ENCODE measurements at places on chromosomes 3 and 15.

- DNase-seq = no peak
Observed at GRCh38 chr15:38002883-38003477, 68.5 kb downstream of the TMCO5A start.

GRCh38 chr3:32392536-32393302 is 1.1 kb downstream of the CMTM7 start:
- peak; percentile 67 for DNase-seq

GRCh38 chr3:38721207-38721772 is 71.8 kb upstream of the SCN5A start:
- DNase-seq = no peak

GRCh38 chr3:142081178-142081577 is 68.2 kb downstream of the TFDP2 start:
- no peak for DNase-seq

- no peak for DNase-seq
Observed at GRCh38 chr3:54986294-54986693, 58.4 kb upstream of the LRTM1 start.

GRCh38 chr3:145224886-145225285 is 936.1 kb downstream of the PLOD2 start:
- no peak for DNase-seq

GRCh38 chr3:177665122-177665808 is 468.0 kb upstream of the TBL1XR1 start:
- no peak for DNase-seq

DNA sequence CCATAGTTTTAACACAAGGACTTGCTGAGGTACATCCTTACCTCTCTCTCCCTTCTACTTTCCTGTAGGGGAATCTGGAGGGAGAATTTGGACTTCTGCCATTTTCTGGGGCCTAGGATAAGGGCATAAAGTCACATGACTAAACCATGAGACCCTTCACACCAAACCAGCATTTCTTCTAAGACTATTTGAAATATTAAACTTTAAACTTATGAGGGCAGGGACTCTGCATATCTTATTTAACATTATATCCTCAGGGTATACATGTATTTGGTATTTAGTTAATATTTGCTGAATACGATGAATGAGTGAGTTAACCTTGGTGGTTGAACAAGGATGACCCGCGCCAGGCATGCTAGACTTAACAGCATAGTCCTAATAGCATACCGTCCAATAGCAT is 63.4 kb downstream of the USP13 start:
- no peak for DNase-seq

DNA sequence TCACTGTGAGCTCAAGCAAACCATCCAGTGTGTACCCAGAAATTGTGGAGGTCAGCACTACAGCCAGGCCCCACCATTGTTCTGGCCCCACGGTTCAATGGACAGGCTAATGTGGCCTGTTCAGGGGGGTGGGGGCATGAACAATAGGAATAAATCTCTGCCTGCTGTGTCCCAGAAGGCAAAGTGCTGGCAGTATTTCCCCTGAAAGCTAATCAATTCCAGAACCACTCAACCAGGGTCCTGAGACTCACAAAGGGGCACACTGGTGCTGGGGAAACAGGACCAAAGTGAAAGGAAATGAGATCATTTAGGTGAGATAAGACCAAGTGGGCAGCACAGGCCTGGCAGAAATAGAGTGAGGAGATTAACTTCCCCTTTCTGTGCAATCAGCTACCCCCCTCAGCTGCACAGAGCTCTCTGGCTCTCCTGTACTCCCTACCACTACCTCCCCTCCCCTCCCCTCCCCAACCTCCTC is 11.5 kb downstream of the CRYGS start:
- no peak for DNase-seq

GRCh38 chr3:21142949-21143348 is 608.1 kb downstream of the ZNF385D start:
- peak; percentile 20 for DNase-seq

DNA sequence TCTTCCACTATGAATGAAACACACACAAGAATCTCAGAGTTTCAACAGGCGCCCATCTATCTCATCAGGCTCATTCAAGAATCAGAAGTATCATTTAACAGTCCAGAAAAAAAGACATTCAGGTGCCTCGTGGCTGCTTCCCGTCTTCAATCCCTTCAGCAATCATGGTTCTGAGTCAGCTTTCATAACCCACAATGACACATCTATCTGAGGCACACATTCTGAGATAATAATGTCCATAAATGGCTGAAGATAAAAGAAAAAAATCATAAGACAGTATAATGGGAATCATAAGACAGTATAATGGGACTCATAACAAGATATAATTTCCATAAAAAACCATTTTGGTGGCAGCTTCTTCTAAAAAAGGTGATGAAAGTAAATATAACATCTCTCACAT is 52.4 kb downstream of the TNIK start:
- DNase-seq = no peak

GRCh38 chr3:7871003-7871560 is 630.5 kb upstream of the LMCD1 start:
- no peak for DNase-seq

- no peak for DNase-seq
Observed at GRCh38 chr15:52338058-52338457, 42.5 kb upstream of the MYO5C start.

DNA sequence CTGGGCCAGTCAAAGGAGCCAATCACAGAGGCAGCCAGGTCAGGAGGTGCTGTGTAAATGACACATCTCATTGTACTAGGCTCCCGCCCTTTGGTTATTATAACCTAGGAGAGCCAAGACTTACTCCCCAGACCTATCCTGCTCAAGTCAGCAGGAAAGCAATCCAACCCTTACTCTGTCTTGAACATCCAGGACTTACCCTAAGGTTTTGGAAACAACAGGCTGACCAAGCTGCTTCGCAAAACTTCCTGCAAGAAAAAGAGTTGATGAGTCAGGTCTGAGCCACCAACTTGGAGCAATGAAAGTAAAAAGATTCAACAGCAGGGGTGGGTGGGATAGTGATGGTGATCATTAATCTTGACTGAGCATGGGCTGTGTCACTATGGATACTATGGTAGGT is 144.4 kb downstream of the MYLK start:
- no peak for DNase-seq

GRCh38 chr15:88419830-88420229 is 47.4 kb downstream of the MRPL46 start:
- DNase-seq = no peak

- peak; percentile 13 for DNase-seq
Observed at GRCh38 chr3:181716966-181717365, 5.2 kb downstream of the SOX2 start.

DNA sequence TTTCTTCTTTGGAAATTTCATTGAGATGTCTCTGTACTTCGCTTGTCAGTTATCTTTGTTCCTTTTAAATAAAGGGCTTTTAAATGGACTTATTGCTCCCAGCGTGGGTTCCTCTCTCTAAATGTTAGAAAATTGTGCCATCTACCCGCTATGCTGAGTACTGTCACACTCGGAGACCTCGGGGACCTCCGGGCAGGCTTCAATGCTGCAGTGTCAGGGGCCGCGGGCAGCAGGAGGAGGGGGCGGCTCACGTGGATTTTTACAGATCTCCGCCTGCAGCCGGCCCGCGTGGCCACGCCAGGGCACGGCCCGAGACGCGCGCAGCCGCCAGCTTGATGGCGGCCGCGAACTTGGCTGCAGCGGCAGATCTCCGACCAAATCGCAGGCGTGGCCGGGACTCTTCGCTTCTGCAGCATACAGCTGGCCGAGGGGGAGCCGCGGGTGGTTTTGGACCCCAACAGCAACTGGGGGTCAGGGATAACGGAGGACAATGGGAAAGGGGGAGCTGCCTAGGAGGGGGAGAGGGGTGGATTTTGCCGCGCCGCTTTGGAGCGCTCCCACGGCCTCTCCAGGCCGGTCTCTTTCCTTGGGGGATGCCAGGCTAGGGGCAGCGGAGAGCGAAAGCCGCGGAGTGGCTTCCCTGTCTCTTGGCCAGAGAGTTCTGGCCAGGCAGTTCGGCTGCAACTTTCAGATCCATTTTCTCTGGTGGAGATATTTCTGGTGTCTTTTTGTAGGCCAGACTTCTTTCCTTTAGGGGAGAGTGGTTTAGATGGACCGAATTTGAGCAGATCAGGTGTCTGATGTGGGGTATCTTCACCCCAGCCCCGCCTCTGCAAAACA is 15.3 kb downstream of the NR2F2 start:
- DNase-seq = peak; percentile 89

DNA sequence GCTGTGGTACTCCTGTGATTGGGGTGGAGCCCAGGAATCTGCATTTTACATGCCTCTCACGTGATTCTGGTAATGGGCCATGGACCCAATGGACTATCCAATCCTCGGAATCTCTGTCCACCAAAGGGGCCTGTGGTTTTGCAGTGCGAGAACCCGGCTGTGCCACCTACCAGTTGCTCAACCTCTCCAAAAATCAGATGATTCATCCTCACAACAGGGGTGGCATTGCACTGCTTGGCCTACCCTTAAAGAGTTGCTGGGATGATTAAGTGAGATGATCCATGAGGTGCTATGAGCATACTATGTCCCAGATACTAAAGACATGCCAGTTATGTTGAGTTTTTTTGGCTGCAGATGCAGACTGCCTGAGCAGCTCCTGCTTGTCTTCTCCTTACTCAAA is 5.1 kb downstream of the ANP32A start:
- no peak for DNase-seq

DNA sequence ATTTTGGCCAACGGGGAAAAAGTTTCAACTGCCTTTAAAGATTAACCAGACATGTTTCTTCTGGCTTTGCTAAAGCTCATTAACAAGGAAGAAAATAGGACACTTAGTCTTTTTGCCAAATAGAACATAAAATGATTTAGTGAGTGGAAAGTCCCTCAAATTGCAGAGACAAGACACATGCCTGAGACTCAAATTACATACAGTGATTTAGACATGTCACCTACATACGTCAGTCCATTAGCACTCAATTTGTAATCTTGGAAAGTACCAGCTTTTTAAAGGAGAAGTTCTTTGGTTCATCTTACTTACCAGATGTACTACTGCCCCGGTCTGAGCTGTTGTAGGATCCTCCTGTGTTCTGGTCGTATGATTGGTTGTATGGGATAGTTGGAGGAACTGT is 1134.2 kb downstream of the ROBO1 start:
- DNase-seq = peak; percentile 27

GRCh38 chr3:11587766-11588165 is 55.9 kb downstream of the VGLL4 start:
- no peak for DNase-seq

DNA sequence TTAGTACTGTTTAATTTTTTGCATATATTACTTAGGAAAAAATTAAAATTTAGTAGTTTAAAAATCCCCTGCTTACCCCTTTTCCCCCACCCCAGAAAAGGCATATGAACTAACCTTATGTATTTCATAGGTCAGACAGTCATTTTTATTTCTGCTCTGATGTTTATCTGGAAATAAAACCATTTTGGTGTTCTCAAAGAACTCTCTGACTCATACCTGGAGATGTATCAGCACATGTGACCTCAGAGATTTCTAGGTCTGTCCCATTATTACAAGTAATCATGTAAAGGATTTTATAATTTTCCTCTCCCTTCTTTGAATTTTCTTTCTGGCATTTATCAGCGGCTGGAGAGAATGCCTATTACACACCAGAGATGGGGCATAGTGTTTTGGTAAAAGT is 14.1 kb upstream of the CCR8 start:
- no peak for DNase-seq

GRCh38 chr15:52546031-52546751 is 17.5 kb upstream of the MYO5A start:
- no peak for DNase-seq

DNA sequence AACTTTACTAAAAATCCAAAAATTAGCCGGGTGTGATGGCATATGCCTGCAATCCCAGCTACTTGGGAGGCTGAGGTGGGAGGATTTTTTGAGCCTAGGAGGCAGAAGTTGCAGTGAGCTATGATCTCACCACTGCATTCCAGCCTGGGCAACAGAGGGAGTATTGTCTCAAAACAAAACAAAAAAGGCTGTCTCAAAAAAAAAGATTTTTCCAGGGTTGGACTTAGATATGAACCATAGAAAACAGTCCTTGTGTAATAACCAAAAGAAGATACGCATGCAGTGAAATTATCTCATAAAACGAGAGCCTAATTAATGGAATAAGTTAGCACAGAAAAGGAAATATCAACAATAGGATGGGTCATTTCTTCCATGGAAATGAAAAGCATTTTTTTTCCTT is 320.4 kb upstream of the RASGRP1 start:
- DNase-seq = no peak

DNA sequence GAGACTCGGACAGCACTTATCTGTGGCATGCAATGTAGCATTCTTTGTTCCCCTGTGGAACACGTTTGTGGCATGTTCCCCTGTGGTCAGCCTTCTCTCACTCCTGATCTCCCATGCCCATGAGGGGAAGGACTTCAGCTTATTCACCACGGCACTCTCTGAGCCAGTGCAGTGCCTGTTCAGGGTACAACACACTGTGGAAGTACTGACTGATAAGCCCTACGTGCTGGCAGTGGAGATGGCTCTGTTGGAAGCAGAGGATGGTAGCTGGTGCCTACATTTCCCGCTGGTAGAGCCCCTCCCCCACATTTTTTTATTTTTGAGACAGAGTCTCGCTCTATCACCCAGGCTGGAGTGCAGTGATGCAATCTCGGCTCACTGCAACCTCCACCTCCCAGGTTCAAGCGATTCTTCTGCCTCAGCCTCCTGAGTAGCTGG is 43.5 kb upstream of the ETV5 start:
- DNase-seq = no peak

- DNase-seq = no peak
Observed at GRCh38 chr3:67018105-67018788, 20.1 kb downstream of the KBTBD8 start.

DNA sequence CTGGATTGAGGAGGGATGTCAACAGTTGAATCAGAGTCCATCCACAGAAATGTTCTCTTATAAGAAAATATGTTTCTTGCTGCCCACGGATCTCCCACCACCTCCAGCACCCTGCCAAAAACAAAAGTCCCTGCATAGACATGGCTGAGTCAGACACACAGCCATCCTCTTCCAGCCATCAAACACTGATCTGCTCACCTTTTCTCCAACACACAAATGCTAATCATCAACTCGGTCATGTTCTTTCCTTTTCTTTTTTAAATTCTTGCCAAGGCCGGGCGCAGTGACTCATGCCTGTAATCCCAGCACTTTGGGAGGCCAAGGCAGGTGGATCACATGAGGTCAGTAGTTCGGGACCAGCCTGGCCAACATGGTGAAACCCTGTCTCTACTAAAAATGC is 110.7 kb upstream of the IL12A start:
- no peak for DNase-seq

DNA sequence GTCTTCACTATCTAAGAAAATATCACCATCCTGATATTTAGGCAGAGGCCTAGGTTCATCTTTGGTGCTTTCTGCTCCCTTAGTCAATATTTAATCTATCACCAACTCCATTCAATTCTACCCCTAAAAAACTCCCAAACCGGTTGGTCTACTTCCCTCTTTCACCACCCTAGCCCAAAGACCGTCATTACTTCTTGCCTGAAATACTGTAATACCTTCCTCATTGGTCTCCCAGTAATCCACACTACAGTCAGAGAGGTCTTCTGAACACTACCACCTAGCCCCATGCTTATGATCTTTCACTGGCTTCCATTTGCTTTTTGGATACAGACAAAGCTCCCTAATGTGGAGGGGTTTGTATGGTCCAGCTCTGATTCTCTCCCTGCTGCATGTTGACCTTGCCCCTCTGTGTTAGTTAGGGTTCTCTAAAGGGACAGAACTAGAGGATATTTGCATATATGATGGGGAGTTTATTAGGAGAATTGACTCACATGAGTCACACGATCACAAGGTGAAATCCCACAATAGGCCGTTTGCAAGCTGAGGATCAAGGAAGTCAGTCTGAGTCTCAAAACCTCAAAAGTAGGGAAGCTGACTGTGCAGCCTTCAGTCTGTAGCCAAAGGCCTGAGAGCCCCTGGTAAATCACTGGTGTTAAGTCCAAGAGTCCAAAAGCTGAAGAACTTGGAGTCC is 36.4 kb upstream of the ATP2C1 start:
- no peak for DNase-seq

- no peak for DNase-seq
Observed at GRCh38 chr3:38140326-38141172, 2.1 kb downstream of the MYD88 start.

All from kidney (tissue), 22 donors.